ENCODE measurements at places on chromosomes 12 and 14. TPM values are rescaled to one million over a fixed set of nuclear protein-coding genes. Genes with fewer than 3 reads are reported as not detected.
A peak's percentile ranks its signal among the peaks of the same experiment; 100 is the strongest.

Gene TMTC2
- total RNA-seq: 10.5 TPM

GRCh38 chr12:130281153-130281799 lies 56.4 kb upstream of the PIWIL1 start:
- no peak for DNase-seq

DNA sequence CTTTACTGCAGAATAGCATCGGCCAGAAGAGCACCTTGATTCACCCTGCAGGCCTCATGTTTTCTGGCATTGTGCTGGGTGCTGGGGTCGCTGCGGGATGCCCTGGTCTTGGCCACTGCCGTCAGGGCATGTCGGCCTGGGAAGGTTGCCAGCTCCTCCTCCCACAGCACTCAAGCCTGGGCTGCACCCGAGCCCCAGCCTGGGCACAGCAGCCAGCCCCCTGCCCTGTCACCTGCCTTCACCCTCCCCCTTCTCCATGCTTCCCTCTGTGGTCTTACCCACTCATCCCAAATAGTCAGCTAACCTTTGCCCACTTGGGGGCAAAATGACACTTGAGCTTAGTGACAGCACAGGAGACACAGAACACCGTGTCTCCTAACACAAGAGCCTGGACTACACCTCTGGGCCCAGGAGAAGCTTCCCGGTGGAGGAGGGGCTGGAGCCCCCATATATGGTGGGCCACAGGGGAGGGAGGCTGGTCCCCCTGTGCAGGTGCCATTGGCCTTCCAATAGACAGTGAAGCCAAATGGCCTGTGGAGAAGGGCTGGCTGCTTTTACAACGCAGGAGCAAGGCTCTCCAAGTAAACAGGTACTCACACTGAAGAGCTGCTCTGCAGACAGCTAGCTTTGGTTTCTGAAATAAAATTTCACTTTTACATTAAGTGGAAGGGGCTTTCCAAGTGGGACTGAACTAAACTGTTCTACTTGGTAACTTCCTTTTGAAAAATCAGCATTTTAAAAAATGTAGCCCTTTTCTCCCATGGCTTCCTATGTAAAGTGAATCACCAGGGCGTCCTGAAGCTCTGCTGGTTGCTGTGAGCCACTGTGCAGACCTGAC lies 51.2 kb upstream of the AMN start:
- DNase-seq: no peak

- DNase-seq: no peak
These were observed 11.7 kb upstream of the NFKBIA start for GRCh38 chr14:35416108-35416750.

- no peak for DNase-seq
These were observed 18.8 kb downstream of the WBP11 start for GRCh38 chr12:14784471-14784870.

DNA sequence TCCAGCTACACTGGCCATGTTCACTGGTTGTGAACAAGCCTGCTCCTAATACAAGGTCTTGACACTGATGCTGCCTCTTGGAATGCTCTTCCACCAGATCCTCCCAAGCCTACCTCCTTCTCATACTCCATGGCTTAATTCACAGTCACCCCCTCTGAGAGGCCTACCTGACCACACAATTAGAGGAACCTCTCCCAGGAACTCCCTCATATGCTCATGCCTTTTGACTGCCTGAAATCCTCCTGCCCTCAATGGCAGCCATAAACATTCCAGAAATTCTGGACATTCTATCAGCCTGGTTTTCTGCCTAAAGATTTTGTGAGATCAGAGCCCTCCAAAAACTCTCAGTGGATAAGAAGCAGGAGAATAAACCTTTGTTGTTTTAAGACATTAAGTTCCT lies 340.2 kb downstream of the C12orf75 start:
- DNase-seq: no peak

- no peak for DNase-seq
These were observed 90.8 kb upstream of the TMTC2 start for GRCh38 chr12:82595941-82596340.

Gene GSC
- not detected for total RNA-seq

Gene TGFB3
- total RNA-seq: 1.3 TPM

DNA sequence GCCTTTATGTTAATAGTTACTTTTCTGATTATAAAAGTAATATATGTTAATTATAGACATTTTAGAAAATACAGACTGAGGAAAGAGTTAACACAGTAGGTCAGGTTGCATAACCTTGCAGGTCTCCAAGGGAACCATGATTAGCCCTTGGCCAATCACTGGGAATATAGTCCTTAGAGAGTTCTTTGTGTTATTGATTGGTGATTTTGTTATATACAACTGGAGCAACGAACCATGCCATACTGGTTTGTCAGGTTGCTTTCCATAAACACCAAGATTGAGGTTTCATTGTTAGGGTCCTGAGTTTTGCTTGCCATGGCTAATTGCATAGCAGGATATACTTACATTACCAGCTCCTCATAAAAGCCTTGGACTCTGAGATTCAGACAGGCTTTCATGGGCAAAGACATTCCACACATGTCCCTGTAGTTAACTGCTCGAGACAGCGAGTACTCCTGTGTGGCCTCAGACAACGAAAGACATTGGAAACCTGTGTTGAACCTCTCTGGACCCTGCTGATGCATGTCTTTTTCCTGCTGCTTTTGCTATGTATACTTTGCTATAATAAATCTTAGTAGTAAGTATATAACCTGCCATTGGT lies 33.7 kb downstream of the MAPK1IP1L start:
- DNase-seq: no peak

- DNase-seq: no peak
These were observed 272.7 kb downstream of the BCL11B start for GRCh38 chr14:98999345-98999744.

DNA sequence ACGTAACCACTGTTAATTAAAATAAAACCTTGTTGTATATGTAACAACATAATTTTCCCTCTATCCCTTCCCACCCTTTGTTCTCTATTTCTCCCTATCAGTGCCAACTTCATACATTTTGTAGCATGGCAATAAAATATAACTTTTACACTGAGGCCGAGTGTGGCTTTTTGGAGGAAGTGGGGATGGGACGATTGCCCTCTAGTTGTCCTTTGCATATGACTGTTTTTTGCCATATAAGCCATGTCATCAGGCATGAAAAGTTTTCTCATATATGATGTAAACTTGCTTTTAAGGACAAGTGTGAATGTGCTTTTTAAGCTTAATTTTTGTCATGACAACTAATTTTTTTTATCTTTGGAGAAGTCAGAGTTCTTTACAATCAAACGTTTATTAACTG lies 6.2 kb upstream of the CCT2 start:
- DNase-seq: no peak

Gene SERPINA5
- not detected for total RNA-seq

- no peak for DNase-seq
These were observed 72.9 kb upstream of the LTA4H start for GRCh38 chr12:96108321-96108720.

DNA sequence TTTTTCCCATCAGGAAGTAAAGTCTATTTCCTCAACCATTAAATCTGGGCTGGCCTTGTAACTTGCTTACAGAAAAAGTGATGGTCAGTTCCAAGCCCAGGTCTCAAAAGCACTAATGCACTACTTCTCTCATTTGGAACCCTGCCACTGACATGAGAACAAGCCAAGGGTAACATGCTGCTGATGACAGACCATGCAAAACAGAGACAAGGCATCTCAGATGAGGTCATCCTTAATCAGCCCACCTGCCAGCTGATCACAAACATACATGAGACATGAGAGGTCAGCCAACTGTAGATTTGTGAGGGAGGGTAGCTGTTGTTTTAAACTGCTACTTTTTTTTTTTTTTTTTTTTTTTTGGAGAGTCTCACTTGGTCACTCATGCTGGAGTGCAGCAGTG lies 16.2 kb downstream of the TWF1 start:
- peak; percentile 15 for DNase-seq

GRCh38 chr12:13602172-13602571 lies 379.2 kb downstream of the GRIN2B start:
- no peak for DNase-seq

Gene HOXC12
- not detected for total RNA-seq

GRCh38 chr12:58914457-58914856 lies 5.8 kb downstream of the LRIG3 start:
- peak; percentile 51 for DNase-seq

- DNase-seq: no peak
These were observed 8.2 kb downstream of the TMEM120B start for GRCh38 chr12:121720762-121721161.

Gene PLEKHA5
- 31.1 TPM for total RNA-seq

Gene CPNE6
- total RNA-seq: not detected

Gene KLRD1
- total RNA-seq: 0.26 TPM

Gene TAS2R20
- 2.0 TPM for total RNA-seq

Gene RFX4
- total RNA-seq: not detected

GRCh38 chr14:94043111-94043755 lies 17.1 kb downstream of the OTUB2 start:
- no peak for DNase-seq

GRCh38 chr12:88725592-88726143 lies 145.4 kb upstream of the KITLG start:
- DNase-seq: no peak

DNA sequence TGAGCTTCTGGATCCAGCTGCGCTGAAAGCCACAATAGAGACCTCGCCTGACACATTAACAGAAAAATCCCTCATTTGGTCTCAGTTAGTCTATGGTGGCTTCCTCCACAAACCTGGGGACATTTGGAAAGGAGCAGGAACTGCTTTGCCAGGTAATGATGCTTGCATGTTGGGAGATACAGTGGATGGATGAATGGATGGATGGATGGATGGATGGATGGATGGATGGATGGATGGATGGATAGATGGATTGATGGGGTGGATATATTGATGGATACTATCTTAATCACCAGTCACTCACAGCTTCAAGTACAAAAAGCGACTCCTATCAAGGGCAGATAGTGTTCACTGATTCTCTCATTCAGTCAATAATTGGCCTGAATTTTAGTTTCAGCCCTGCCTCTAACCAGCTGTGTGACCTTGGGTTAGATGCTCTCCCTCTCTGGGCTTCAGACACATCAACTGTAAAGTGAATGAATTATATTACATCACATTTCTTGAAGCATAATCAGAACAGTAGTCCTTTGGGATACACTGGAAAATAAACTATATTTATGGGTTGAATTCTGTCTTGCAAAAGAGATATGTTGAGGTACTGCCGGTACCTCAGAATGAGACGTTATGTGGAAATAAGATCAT lies 29.3 kb downstream of the MAP1LC3B2 start:
- no peak for DNase-seq

- DNase-seq: no peak
These were observed 23.9 kb upstream of the ATP2B1 start for GRCh38 chr12:89732522-89732921.

Gene MEG3
- 3.7 TPM for total RNA-seq

- no peak for DNase-seq
These were observed 837 bp downstream of the COL2A1 start for GRCh38 chr12:48003226-48004052.

GRCh38 chr12:123659996-123660727 lies 10.8 kb upstream of the TCTN2 start:
- peak; percentile 97 for DNase-seq

Gene KLRC3
- not detected for total RNA-seq

GRCh38 chr12:46369474-46370379 lies 2.8 kb downstream of the SLC38A2 start:
- DNase-seq: no peak

Gene ART4
- total RNA-seq: not detected

Gene HCFC2
- total RNA-seq: 7.6 TPM

Gene POTEG
- not detected for total RNA-seq

Gene NEUROD4
- total RNA-seq: not detected

DNA sequence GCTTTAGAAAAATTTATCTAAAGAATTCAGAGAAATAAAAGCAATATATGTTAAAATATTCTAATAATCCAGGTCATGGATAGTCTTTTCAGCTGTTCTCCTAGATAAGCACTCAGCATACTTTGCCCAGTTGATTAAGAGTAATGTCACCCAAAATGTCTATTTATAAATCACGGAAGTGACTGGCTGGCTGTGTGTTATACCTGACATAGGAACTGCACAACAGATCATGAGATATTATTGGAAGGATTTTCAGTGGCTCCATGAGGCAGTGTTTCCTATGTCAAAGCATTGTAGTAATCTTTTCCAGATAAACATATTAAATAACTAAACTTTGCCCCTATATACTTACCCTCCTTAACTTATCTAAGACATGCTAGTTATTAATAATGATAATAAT lies 128.8 kb downstream of the ITPR2 start:
- no peak for DNase-seq

DNA sequence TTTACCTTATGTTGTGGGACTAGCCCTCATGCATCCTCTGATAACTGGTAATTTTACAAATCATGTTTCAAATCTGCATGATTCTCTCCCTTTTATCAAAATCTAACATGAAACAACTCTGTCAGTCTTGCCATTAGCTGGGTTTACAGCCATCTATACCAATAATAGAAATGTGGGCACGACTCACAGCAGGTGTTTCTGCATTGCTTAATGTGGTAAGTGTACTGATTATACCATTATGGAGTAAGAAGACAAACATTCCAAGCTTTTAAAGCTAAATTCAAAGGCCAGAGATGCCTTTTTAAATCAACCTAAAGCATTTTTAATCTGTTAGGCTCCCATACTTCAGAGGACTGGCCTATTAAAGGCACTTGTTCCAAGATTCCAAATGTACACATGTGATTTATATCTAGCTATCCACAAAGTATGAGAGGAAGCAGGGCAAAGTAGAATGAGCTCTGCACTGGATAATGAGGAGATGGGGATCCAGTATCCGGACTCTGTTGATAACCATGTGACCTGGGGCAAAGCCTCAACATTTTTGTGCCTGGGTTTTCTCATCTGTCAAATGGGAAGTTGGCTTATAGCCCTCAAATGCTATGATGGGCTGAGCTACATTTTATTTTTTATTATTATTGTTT lies 52.3 kb upstream of the FUT8 start:
- no peak for DNase-seq

Gene CCNK
- 18.4 TPM for total RNA-seq

Gene SCARB1
- 7.4 TPM for total RNA-seq

- no peak for DNase-seq
These were observed 62.5 kb downstream of the CACNA1C start for GRCh38 chr12:2115101-2115845.

- DNase-seq: peak; percentile 33
These were observed 895 bp downstream of the SLC7A8 start for GRCh38 chr14:23182372-23183157.

Gene PPP1R1A
- not detected for total RNA-seq

- peak; percentile 93 for DNase-seq
These were observed 12.4 kb downstream of the ATF7 start for GRCh38 chr12:53613821-53614220.

DNA sequence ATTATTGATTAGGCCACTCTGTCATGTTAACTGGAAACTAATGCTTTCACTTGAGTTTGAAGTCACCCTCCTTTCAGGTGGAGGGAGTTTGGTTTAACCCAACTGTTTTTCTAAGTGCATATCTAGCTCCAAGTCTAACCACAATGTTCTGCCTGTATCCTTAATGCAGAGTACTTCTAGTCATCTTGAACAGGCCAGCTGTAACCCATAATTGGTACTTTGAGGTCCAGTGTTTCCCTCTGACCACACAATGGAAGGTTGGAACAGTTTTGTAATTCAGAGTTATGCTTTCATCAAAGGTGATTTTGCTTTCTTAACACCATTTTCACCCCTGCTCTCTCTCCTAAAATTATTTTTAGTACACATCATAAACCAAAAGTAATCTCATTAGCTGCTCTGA lies 237.2 kb upstream of the DCN start:
- DNase-seq: no peak

Measured in bronchial epithelial cell (primary cell).